ENCODE measurements at places on chromosomes 13 and 19.

GRCh38 chr19:32254509-32254890 lies 90.9 kb upstream of the ZNF507 start:
- DNase-seq: no peak

DNA sequence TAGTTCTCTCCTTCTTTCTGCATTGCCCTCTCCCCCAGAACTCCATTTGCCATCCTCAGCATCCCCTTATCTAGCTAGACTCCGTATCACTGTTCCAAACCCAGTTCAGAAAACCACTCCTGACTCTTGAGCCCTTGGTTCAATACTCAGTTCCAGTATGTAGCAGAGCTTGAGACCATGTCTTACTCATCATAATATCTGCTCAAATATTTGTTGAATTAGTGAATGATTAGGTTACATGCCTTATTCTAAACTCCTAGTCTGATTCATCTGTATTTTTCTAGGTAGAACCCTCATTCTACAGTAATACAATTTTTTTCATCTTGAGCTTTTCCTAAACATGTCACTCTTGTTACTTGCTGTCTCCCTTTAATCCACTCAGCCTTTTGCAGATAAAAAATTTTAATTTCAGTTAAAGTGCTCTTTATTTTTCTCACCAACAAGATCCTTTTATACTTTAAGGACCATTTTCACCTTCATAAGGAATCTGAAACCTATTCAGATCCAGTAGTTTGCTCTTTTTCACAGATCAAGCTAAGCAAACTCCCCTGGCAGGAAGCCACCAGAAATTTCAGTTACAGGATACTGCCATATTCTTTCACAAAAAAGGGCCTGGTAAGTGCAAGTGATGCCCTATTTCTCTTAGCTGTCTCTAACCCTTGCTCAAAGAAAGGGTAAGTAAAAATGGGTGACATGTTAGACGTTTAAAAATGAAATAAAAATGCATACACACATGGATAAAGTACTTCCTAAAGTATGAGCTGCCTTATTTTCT lies 23.1 kb upstream of the INTS6 start:
- no peak for DNase-seq

DNA sequence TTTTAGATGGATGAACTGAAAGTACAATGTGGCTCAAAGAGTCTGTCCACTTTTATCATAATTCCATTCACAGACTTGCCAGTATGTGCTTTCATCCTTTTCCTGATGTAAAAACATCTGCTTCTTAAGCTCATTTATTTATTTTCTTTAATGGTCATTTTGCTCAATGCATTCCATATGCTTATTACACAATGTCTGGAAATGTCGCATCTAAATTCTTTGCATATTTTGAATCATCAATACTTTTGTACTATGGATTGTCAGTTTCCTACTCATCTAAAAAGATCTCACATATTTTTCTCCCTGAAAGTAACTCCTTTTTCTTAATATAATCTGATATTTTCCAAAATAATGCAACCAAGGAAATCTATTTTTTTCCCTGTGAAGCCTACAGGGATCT lies 1315.8 kb downstream of the EFNB2 start:
- DNase-seq: no peak

- no peak for DNase-seq
These were observed 57.0 kb downstream of the ERCC5 start for GRCh38 chr13:102902789-102903347.

GRCh38 chr13:75154331-75154730 lies 327.6 kb downstream of the TBC1D4 start:
- no peak for DNase-seq

DNA sequence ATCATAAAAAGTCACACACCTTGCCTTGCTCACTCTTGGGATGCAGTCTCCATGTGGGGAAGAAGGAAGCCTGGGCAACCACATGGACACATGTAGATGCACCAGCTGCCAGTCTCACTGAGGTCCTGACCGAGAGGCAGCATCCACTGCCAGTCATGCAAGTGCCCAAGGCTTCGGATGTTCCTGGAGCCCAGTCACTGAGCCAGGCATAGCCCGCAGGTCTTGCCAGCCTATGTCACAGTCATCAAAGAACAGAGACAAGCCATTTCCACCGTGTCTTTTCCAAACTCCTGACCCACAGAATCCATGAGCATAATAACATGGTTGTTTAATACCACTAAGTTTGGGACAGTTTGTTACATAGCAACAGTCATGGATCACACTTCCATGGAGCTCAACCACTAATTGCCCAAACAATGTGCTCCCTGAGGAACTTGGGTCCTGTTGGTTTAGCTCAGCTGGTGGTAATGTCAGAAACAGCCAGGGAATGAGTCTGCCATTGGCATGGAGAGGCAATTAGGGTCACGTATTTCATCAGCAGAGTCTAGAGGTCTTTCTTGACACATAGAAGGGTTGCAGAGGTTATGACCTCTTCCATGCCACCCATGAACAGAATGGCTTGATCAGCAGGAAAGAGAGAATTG lies 21.5 kb downstream of the STARD13 start:
- no peak for DNase-seq

- DNase-seq: no peak
These were observed 230.1 kb downstream of the DLEU7 start for GRCh38 chr13:50613356-50613831.

DNA sequence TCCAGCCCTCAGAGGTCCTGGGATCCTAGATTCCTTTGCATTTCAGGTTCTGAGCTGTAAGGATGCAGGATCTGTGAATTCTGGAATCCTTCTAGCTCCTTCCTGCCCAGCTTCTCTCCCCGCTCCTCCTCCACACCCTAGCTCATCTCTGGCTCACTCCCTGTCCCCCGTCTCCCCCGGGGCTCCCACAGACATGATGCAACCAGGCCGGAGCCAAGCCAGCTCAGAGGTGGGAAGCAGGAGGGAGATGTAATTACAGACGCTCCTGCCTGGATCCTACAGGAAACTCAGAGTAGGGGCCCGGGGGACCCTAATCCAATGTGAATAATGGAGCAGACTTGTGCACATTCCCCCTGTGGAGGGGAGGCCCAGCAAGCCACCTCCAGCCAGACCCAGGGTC lies 4.5 kb downstream of the GNG8 start:
- no peak for DNase-seq

DNA sequence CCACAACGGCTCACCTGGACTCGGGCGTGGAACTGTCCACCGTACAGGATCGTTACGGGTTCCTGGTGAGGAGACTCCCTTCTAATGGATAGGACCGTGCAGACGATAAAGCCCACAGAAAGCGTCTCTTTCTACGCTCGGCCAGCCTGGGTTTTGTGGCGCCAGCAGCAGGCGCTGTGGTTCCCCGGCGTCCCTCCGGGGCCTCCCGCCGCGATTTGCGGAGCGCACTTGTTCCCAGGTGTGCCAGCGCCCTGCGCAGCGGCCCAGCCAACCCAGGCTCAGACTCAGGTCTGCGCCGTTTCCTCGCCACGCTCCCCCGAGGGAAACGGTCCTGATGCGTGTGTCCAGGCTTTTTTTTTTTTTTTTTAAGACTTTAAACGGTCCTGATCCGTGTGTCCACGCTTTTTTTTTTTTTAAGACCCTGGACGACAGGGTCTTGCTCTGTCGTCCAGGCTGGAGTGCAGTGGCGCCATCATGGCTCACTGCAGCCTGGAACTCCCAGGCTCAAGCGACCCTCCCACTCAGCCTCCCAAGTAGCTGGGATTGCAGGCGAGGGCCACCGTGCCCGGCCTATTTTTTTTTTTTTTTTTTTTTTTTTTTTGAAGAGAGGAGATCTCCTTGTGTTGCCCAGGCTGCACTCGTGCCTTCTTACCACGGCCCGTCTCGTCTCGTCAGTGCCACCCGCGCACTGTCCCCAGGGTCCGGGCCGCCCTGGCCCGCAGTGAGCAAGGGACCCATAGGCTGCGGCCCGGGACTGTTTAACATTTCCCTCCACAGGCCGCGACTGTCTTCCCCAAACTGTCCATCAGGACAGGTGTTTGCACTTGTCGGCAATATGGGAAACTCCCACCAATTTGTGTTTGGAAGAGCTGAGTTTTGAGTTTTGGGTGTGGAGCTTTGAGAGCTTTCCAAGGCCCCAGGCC lies 23.8 kb downstream of the GJA3 start:
- DNase-seq: peak; percentile 73

- DNase-seq: no peak
These were observed 128.4 kb downstream of the LHFPL6 start for GRCh38 chr13:39474600-39474999.

- peak; percentile 54 for DNase-seq
These were observed 934 bp downstream of the N4BP2L2 start for GRCh38 chr13:32537580-32538142.

- peak; percentile 96 for DNase-seq
These were observed 1.9 kb downstream of the GNG8 start for GRCh38 chr19:46634045-46634655.

- no peak for DNase-seq
These were observed 313.3 kb downstream of the GPC6 start for GRCh38 chr13:93539914-93540313.

DNA sequence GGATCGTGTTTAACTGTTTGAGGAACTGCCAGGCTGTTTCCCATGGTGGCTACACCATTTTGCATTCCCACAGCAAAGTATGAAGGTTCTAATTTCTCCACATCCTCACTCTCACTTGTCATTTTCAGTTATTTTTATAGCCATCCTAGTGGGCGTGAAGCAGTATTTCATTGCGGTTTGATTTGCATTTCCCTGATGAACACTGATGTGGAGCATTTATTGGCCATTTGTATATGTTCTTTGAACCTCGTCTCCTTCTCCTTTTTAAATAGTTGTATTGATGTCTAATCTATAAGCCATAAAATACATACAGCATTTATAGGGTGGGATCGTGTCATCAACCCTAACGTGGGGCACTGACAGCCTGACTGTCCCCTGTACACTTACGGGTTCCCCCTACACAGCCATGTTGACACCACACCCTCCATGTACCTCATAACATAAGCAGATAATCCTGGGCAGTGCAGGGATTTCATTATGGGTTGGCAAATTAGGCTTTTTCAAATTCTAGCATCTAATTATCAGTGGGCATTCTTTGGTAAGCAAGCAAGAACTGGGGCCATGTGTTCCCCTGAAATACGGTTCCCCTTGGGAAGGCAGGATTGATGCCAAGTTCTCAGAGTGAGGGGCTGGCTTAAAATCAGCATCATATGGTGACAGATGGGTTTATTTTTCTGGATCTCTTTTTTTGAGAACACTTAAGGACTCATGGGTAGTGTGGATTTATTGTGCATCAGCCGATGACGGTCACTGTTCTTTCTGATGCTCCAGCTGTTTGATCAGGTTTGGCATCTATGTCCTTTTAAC lies 11.6 kb upstream of the ZBTB45 start:
- DNase-seq: no peak

GRCh38 chr13:62119739-62120700 lies 704.4 kb upstream of the PCDH20 start:
- no peak for DNase-seq

- DNase-seq: peak; percentile 91
These were observed 135.2 kb downstream of the TSHZ3 start for GRCh38 chr19:31214086-31214485.

GRCh38 chr13:35530147-35530546 lies 53.7 kb upstream of the MAB21L1 start:
- DNase-seq: no peak

- peak; percentile 61 for DNase-seq
These were observed 6.4 kb downstream of the DOHH start for GRCh38 chr19:3494051-3494450.

DNA sequence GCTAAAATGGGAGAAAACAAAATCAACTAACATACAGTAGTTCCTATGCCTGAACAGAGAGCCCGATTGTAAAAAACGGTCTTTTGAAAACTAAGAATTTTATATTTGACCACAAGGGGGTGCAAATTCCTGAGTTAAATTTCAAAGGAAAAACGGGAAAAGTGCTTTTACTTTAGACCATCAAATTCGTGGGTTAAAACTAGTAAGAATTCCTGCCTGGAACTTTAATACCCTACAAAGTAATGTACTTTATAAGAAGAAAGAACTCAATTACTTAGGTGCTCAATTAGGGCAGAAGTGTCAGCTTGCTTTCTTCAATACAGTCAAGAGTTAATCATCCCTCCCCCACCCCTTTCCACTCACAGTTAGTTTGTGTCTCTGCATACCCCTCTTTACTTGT lies 69.8 kb downstream of the KCNRG start:
- DNase-seq: no peak

DNA sequence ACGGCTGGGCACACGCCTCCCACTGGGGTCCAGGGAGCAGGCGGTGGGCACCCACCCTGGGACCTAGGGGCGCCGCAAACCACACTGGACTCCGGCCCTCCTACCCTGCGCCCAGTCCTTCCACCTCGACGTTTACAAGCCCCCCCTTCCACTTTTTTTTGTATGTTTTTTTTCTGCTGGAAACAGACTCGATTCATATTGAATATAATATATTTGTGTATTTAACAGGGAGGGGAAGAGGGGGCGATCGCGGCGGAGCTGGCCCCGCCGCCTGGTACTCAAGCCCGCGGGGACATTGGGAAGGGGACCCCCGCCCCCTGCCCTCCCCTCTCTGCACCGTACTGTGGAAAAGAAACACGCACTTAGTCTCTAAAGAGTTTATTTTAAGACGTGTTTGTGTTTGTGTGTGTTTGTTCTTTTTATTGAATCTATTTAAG lies 1.6 kb downstream of the JUNB start:
- DNase-seq: peak; percentile 27

GRCh38 chr13:99985241-99985874 lies 3.8 kb downstream of the ZIC2 start:
- DNase-seq: no peak

GRCh38 chr13:112347986-112348385 lies 28.2 kb upstream of the SPACA7 start:
- DNase-seq: no peak

GRCh38 chr19:343451-343931 lies 1.1 kb downstream of the MIER2 start:
- DNase-seq: no peak

GRCh38 chr13:41206467-41206866 lies 12.1 kb upstream of the KBTBD7 start:
- DNase-seq: no peak

DNA sequence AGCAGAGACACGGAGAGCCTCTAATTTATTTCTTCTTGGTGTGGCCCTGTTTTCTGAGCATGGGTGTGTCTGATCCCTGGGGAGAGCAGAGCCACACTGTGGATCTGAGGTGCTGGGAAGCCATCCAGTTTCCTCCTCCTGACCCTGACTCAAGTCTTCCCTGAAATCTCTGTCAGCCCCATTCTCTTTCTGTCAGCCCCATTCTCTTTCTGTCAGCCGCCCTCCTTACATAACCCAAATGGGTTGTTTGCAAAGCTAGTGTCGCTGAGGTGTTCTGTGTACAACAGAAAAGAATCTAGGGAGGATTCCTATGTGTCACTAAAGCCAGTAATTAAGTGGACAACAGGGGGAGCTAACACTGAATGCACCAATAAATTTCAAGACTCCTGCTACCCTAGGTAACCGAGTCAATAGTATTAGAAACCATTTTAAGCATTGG lies 50.2 kb downstream of the LRCH1 start:
- DNase-seq: no peak

DNA sequence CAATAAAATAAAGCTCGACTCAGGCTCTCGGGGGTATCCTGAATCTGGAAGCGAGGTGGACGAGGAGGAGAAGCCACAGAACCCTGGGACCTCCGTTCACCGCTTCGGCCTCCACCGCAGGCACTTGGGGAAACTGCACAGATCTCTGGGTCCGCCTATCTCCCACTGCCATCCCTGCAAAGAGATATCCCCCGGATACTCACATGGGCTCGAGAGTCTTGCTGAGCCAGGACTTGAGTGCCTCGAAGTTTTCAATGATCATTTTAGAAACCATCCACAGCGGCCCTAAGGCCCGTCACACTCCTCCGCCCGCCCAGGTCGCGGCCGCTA lies 589 bp downstream of the RBM26 start:
- DNase-seq: no peak
